Left lobe of liver (tissue), 2 donors: ENCODE measurements at places on chromosomes 4 and X. TPM values are rescaled to one million over a fixed set of nuclear protein-coding genes. Genes with fewer than 3 reads are reported as not detected.

DNA sequence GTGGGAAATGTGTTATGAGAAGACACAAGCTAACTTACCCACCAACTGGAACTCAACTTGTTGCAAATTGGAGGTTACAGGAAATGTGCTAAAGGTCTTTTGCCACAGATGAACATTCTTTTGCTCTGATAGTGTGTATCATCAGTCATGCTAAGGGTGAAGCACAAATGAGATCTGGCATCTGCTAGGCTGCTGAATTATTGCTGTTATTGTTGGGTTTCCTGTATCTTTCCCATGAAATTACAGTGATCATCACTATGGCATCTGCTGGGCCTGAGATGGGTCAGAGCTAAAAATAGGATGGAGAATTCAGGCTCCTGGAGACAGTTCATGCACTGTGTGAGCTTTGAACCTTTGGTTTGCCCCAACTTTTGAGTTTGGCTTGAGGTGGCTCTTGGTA is 124.5 kb downstream of the NPNT start:
- DNase-seq: no peak

DNA sequence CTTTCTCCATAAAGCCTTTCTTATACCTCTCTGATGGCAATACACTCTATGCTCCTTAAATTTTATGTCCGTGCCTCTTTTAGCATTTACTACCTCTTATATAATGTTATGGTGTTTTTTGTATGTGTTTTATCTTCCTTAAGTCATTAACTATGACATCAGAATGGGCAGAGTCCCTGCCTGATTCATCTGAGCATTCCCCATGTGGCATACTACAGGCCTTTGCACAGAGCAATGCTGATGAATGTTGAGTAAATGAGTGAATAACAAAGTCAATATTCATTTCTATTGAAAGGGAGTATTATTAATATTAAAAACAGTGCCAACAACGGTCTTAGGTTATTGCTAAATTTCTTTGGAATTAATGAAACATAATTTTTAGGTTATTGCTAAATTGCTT is 18.8 kb upstream of the RPS6KA3 start:
- DNase-seq: no peak

DNA sequence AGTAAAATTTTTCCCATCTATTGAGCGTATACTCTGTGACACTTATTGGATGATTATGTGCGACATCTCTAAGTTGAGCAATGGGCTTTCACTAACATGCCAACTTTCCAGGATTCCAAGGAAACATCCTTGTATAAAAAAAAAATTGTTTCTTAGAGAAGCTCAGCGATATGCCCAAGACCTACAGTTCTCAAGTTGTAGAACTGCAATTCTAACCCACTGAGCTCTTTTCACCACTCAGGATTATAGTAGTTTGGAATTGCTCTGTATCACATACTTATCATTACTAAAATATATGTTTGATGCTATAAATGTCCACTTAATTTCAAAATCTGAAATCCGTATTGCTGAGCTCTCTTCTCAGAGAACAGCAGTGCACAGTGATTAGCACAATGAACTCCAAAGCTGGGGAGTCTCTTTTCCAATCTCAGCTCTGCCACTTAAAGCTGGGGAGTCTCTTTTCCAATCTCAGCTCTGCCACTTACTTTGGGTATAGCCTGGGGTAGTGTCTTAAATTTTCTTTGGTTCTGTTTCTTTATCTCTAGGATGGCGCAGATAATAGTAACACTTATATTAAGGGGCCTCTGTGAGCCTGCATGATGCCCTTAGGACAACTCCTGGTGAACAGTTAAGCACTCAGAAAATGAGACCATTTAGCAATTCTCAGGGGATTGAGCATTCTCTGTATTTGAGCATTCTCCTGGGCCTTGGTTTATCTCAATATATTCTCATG is 1722.2 kb upstream of the AGA start:
- no peak for DNase-seq

DNA sequence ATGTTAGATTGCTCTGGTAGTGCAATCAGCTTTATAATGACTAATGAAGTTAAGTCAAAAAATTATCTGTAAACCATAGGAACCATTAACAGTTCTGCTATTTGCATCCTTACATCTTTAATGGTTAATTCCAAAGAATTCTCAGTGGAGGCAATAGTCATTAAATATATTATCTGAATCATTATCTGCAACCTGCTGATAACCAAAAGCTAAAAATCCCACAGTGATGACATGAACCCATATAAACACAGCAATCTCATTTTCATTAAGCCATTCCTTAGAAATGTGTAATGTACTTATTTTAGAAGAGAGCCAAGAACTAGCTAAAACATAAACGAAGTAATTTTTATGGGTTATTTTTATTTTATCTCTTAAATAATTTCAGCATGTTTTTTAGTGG is 60.2 kb downstream of the MAGEB16 start:
- DNase-seq: no peak

DNA sequence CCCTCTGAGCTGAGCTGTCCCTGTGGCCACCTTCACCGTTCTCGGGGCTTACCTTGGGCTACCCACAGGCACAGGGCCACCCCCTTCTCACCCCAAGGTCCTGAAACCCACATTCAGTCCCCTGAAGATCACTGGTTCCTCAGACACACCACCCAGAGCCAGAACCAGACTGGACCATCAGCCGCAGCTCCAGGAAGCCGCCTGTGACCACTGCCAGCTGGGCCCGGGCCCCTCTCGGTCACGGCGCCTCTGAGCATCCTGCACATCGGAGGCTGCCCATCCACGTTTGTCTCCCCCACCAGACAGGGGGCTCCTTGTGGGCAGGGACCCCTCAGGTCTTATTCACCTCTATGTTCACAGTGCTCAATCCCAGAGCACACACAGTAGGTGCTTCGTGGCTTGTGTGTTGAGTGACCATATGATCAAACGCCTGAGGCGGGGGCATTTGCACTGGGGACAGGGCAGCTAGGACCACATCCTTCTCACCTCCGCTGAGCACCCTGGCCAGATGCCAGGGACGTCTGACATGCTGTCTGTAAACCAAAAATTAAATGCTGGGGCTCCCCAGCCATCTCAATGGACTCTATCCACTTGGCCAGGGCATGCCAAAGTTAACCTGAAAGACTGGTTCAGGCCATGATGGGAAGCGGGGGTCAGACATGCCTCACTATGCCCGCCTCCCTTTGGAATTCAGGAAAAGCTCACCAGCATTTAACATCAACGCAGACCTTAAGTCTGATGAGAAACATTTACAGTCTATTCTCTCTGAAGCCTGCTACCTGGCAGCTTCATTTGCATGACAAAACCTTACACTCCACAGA is 109.4 kb upstream of the AFAP1 start:
- DNase-seq: no peak

DNA sequence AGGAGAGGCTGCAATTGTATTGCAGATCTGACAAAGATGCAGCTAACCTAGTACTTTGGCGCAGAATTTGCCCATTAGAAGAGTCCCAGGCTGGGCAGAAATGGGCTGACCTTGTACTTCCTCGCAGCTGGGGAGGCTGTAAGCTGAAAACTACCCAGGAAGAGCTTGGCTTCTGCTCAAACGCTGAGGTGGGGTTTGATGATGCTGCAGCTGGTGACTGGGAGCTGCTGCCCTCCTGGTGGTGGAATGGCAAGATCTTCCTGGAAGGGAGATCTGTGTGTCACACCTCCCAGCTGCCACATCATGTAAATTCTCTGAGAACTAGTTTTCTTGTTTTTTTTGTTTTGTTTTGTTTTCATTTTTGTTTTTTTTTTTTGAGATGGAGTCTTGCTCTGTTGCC is 17.4 kb downstream of the CCNG2 start:
- DNase-seq: no peak

DNA sequence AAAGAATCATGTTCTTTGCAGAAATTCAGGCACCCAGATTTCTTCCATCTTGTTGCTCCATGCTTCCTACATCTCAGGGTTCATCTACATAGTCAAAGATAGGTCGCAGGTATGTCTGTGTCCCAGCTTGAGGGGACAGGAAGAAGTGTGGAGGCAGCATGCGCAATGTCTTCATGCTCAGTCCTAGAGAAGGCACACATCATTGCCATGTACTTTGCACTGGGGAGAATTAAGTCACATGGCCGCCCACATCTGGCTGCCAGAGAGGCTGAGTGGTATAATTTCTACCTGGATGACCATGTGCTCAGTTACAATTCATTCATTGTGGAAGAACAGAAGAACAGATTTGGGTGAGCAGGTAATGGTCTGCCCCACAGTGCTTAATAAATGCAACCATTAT is 54.1 kb downstream of the GAB1 start:
- DNase-seq: no peak

Gene BTK
- 1.3 TPM for total RNA-seq

Gene ABLIM2
- 3.6 TPM for total RNA-seq

Gene SLC25A53
- 4.3 TPM for total RNA-seq

Gene ELOVL6
- 35.0 TPM for total RNA-seq
